ENCODE measurements at places on chromosomes 4 and X. TPM values are rescaled to one million over a fixed set of nuclear protein-coding genes. Genes with fewer than 3 reads are reported as not detected.

GLRA2 gene
- total RNA-seq: not detected

DNA sequence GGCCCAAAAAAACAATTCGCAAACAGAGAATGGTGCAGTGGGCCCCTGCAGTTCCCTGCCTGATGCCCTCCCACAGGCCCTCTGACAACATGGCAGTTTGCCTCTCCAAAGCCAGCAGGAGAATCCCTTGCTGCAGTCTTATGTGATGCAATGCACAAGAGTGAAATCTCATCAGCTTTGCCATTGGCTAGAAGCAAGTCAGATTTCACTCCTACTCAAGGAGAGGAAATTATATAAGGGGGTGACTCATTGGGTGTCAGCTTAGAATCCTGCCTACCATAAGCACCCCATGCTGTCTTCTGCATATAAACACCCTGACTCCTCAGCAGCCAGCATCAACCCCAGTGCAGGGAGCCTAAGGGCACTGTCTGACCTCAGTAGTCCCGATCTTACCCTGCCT, 157.3 kb upstream of the LDB2 start:
- no peak for DNase-seq

DNA sequence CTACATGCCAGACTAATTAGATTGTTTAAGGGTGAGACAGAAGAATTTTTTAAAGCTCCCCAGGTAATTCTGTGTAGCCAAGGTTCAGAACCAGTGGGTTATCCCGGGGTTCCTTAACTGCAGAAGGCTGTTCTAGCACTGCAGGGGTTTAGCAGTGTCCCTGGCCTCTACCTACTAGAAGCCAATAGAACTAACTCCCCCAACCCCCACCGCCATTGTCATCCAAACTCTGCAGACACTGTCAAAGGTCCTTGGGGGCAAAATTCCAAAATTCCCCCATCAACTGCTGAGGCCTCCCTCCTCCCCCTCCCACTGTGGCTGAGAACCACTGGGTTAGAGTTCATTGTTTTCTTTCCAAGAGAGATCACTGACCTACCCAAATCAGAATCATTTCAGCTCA, 66.4 kb downstream of the MOSPD2 start:
- DNase-seq: no peak

GYPA gene
- not detected for total RNA-seq

- no peak for DNase-seq
Observed at GRCh38 chr4:145099653-145100052, 1.5 kb downstream of the ABCE1 start.

MAGEE2 gene
- not detected for total RNA-seq

DNA sequence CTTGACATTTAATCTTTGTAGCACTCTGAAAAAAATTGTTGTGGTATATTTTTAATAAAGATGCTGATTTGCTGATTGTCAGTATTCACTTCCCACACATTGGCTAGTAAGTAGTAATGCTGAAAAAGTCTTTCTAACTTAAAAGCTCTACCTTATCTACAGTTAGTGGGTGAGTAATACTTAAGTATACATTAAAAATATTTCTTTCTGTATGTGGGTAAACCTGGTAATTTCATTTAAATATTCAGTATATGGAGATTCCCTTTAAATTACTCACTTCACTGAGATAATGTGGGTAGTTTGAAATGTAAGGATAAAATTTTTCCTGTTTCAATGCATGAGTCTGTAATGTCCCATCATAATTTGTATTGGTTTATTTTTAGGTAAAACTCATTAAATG, 5.6 kb downstream of the TMEM33 start:
- DNase-seq: no peak

DNA sequence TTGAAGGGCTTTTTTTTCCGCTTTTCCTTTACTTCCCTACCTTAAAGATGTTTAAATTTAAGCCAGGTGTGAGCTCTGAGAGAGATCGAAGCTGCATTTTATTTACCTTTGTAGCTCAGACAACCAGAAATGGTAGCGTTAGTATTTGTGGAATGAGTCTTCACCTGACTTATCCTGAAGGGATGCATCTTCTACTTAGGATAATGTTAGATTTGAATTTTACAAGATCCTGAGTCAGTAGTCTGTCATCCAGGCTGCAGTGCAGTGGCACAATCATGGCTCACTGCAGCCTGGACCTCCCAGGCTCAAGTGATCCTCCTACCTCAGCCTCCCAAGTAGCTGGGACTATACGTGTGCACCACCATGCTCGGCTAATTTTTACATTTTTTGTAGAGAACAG, 26.2 kb downstream of the TMSB4X start:
- no peak for DNase-seq
